ENCODE measurements at places on chromosomes 6 and 20.

DNA sequence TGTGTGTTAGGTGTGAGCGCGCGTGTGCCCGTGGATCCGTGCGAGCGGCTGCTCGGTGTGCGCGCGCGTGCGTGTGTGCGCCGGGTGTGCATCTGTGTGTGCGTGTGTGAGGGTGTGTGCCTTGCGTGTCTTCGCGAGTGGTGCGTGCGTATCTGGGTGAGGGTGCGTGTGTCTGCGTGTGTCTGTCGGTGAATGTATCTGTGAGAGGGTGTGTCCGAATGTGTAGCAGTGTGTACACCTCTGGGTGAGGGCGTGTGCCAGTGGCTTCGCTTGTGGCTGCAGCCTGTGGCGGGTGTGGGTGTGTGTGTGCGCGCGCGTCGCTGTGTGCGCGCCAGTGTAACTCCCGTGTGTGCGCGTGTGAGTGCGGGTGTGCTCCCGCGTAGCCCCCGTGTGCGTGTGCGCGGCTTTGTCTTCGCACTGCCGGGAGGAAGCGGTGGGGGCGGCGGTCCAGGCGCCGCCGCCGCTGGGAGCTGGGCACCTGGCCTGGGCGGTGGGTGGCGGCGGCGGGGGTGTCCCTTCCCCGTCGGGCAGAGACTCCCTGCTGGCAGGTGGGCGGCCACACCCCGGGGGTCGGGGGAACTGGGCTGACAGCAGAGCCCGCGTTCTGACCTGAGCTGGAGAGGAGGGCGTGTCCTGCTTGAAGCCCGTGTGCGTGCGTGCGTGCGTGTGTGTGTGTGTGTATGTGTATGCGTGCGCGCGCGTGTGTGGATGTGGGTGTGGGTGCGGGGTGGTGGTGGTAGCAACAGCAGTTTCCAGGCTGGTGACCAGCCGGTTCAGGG, 61.3 kb upstream of the EPB41L1 start:
- peak; percentile 16 for DNase-seq

DNA sequence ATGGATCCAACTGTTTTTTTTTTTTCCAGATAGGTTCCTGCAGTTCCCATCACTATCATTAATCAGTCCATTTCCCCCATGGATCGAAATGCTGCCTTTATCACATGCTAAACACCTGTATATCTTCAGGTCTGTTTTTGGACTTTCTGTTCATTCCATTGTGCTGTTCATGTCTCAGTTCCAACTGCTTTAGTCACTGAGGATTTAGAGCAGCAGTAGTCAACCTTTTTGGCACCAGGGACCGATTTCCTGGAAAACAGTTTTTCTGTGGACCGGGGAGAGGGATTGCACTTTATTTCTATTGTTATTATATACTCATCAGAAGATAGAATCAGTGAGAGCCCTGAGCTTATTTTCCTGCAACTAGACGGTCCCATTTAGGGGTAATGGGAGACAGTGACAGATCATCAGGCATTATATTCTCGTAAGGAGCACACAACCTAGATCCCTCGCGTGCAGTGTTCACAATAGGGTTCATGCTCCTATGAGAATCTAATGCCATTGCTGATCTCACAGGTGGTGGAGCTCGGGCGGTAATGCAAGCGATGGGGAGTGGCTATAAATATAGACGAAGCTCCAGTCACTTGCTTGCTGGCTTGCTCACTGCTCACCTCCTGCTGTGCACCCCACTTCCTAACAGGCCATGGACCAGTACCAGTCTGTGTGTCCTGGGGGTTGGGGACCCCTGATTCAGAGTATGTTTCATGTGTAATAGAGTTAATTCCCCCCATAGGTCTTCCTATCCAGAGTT, 46.0 kb downstream of the CAP2 start:
- DNase-seq: no peak

DNA sequence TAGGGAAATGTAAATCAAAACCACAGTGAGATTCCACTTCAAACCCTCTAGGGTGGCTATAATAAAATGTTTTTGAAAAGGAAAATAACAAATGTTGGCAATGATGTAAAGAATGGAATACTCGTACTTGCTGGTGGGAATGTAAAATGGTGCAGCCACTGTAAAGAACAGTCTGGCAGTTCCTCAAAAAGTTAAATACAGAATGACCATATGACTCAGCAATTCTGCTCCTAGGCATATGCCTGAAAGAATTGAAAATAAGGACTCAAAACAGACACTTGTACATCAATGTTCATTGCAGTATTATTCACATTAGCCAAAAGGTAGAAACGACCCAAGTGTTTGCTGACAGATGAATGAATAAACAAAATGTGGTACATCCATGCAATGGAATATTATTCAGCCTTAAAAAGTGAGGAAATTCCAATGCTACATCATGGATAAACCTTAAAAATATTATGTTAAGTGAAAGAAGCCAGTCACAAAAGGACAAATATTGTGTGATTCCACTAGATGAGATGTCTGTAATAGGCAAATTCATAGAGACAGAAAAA, 10.2 kb upstream of the RNF114 start:
- DNase-seq: no peak

GRCh38 chr20:63708301-63709148, 686 bp downstream of the ZGPAT start:
- no peak for DNase-seq

GRCh38 chr6:43261198-43261597, 17.9 kb downstream of the TTBK1 start:
- no peak for DNase-seq

DNA sequence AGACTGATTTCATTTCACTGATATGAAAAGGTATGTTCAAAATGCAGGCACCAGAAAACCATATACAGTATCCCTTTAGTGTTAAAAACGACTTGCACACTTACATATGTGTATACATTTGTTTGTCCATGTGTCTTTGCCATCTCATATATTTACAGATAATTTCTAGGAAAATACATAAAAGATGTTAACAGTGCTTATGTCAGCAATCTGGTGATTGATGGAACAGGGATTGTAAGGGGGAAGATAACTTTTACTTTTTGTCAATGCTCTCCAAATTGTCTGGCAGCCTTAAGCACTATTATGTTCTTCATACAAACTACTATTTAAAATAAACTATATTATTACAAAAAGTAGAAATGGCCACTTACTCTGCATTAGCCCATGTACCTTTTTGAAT, 238.5 kb upstream of the DEFB112 start:
- DNase-seq: no peak

DNA sequence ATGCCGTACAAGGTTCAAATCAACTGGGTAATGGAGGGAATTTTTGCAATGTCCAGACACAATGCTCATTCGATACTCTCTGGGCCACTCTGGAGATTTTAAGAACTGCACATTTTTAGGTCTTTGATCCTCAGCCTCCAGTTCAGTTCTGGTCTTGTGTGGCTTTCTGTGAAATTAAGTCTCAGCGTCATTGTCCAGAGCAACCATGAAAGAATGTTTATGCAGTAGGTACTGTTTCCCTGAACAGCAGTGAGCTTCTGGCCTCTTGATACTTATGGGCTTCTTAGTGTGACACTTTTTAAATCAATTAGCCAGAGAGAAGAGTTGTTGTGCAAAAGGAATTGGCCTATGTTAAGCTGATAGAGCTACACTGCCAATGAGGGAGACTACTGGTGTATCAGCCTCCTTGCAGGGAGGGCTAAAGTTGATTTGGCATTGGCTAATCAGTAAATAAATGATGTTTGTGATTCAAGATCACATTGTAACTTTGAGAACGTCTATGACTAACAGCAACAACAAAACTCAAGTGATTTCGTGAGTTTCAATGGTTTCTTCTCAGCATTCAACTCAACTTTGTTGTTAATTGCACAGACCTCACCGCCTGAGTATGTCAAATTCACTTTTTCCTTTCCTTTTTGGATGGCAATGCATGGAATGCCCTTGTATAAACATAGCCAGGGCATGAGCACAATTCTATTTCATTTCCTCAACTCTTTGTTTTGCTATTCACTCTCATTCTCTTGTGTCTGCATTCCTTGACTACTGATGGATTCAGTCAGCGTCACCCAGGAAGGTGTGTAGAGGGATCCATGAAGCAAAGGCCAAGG, 85.1 kb downstream of the GJA1 start:
- no peak for DNase-seq

- no peak for DNase-seq
Observed at GRCh38 chr6:47016261-47016660, 25.9 kb downstream of the ADGRF1 start.

DNA sequence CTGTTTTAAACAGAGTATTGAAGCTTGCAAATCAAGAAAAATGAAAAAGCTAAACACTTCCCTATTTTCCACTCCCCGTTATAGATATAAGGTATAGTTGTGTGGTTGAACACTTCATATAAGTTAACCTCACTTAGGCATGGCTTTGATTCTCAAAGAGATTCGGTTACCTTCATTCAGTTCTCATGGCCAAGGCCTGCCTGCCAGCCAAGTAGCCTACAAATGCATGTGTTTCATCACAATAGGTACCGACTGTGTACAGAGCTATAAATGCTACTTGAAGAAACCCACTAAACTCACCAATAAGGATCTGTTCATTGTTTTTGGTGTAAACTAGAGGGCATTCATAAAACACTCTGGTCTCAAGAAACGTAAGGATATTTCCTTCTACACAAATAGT, 27.8 kb downstream of the PM20D2 start:
- DNase-seq: no peak

GRCh38 chr20:49562311-49563014, 5.5 kb downstream of the PTGIS start:
- no peak for DNase-seq

- no peak for DNase-seq
Observed at GRCh38 chr20:7673841-7674240, 266.4 kb downstream of the HAO1 start.

GRCh38 chr6:6793388-6794250, 205.1 kb downstream of the LY86 start:
- no peak for DNase-seq

- DNase-seq: no peak
Observed at GRCh38 chr6:1382883-1383728, 6.3 kb upstream of the FOXF2 start.

GRCh38 chr6:141492521-141493284, 640.0 kb upstream of the GJE1 start:
- DNase-seq: no peak

DNA sequence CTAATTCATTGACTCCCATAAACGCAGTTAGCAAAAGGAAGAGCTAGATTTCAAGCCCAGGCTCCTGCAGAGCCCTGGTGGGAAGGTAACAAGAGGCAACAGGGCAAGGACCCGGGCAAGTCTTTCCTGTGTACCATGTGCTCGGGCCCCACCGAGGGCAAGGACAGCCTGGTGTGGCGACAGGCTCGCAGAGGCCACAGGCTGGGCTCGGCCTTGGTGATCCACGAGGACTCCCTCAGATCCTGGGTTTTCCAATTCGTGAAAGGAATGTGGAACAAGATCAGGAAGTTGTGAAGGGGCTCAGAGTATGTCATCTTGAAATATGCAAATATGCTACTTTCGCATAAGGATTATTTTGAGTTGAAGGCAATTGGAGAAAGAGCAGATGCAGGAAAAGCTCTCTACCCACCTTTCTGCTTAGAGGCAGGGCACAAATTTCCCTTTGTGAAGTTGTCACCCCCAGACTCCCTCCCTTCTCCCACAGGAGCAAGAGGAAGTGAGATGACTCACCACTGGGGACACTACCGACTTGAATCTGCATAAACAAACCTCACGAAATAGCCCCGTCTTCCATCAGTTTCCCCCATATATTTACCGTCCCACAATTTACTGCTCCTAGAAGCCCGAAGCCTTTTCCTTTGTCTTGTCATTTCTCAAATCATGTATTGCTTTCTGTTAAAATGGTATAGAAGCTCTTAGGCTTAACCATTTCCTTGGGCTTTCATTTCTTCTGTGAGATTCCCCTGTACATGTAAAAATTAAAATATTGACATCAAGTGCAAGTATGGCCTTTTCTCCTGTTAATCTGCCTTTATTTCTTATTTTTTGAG, 79.0 kb downstream of the PSMG4 start:
- no peak for DNase-seq

DNA sequence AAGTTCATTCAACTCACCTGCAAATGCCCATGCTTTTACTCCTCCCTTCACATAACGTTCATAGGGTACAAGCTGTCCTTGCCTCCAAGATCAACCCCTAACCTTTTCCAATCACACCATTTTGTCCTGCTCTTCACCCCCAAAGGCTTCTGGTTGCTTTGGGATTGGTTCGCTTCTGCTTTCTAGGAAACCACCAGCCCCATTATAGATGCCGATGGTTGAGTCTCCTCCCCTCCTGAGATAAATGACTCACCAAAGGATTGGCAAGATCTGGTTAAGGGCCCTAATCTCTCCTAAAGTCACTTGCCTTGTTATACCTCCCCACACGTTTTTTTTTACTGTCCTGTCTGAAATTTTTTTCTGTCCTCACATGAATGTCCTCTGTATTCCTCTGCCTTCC, 311.4 kb downstream of the HACE1 start:
- no peak for DNase-seq

GRCh38 chr6:45997875-45998506, 17.7 kb downstream of the CLIC5 start:
- no peak for DNase-seq

DNA sequence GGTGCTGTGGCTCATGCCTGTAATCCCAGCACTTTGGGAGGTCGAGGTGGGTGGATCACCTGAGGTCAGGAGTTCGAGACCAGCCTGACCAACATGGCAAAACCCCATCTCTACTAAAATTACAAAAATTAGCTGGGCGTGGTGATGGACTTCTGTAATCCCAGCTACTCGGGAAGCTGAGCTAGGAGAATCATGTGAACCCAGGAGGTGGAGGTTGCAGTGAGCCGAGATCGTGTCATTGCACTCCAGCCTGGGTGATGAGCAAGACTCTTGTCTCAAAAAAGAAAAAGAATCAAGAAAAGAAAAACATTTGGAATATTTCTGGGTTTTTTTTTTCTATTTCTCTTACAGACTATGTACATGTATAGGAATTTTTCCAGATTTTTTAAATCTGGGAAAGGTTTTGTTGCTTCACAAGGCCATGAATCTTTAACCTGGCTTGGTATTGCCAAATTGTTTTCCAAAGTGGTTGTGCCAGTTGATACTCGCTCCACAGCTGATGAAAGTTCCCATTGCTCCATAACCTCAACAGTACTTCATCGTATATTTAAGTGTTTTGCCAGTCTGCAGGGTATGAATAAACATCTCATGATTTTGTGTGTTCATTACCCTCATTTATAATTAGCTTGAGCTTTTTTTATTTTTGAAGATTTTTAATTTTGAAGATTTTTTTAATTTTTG, 33.5 kb downstream of the RNF217 start:
- DNase-seq: no peak

Data from cerebellar nuclear complex (tissue), 1 donor.